Colonic mucosa (tissue), 4 donors: ENCODE measurements at places on chromosomes 2 and 18. TPM values are rescaled to one million over a fixed set of nuclear protein-coding genes. Genes with fewer than 3 reads are reported as not detected.

DNA sequence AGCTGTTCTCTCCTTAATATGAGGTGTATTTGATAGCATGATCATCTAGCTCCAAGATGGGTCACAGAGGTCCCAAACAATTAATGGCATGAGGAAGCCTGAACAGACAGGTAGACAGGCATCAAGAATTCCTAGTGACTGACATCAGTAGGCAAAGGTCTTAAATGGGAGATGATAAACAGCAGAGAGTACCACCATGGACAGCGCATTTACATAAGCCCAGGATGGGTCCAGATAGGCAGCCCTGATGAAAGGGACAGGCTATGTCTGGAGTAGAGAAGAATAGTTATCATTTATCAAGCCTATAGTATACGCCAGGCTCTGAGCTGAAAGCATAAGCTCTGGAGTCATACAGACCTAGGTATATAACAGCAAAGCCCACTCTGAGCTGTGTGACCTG, 434.7 kb upstream of the SETBP1 start:
- no peak overlapping the region for H3K27ac ChIP-seq
- no peaks in the 10 kb centered on the region for H3K27me3 ChIP-seq
- no peak overlapping the region for H3K4me3 ChIP-seq

DNA sequence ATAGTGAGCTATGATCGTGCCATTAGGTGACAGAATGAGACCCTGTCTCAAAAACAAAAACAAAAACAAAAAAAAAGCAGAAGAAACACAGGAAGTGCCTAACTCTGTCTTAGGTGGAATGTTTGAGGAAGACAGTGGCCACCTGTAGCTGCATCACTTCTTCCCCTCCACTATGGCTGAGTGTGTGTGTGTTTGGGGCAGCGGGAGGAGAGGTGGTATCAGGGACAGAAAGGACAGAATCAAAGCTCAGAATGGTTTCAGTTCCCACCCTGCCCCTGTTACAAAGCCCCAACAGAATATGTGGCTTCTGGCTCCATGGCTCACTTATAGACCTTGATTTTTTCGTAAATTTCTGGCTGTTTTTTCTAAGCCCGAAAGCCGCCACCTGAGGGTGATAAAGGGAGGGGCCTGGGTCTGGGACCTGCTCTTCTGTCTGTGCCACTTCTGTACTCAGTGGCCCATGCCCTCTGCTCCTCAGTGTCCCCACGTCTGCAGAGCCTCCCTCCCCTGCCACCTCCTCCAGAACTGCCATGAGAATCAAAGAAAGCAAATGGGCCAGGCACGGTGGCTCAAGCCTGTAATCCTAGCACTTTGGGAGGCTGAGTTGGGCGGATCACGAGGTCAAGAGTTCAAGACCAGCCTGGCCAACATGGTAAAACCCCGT, 27.4 kb downstream of the SERTAD2 start:
- no peaks in the 10 kb centered on the region for H3K4me1 ChIP-seq
- DNase-seq: no peak
- H3K27ac ChIP-seq: no peak overlapping the region
- no peaks in the 10 kb centered on the region for H3K36me3 ChIP-seq

RAB27B gene
- total RNA-seq: 12.5 TPM

DNA sequence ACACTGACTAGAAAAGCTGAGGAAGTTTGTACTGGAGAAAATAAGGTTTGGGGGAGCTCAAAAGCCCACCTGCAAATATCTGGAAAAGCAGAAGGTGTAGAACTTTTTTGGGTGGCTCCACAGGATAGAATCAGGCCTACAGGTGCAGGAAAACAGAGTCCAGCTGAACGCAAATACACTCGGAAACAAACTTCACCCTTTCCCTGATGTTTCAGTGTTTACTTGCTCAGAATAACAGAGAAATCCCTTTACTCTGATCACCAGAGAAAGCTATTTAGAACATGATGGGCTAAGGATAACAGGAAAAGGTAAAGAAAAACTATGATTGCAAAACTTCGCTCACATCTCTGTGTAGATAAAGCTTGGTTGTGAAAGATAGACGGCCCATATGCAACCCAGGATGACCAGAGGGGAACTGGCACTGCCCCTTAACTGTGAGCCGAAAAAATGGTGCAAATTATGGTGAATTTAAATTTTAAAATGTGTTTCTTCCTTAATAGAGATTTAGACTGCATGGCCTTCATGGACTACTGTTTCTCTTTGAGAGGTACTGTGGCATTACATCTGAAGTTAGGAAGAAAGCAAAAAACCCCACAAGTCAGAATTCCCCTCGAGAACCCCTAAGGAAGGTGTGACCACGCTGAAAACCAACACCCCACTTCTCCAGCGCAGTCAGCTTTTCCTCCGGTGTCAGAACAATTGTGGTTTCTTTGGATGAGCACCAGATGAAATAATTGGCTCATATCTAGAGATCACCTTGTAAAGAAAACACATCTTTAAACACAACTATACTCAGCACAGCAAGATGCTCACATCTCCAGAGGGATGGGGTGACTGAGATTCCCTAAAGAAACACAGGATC, 84.5 kb upstream of the TMEM247 start:
- H3K4me3 ChIP-seq: no peak overlapping the region
- no peaks in the 10 kb centered on the region for H3K36me3 ChIP-seq
- DNase-seq: no peak
- no peaks in the 10 kb centered on the region for H3K27me3 ChIP-seq

AP1S3 gene
- total RNA-seq: 8.8 TPM

WNT10A gene
- 0.61 TPM for total RNA-seq

- no peak for DNase-seq
- H3K4me3 ChIP-seq: no peak overlapping the region
- no peaks in the 10 kb centered on the region for H3K4me1 ChIP-seq
- no peaks in the 10 kb centered on the region for H3K36me3 ChIP-seq
Measured at GRCh38 chr2:60453872-60454271, 99.6 kb downstream of the BCL11A start.

- H3K27me3 ChIP-seq: no peaks in the 10 kb centered on the region
- H3K27ac ChIP-seq: no peak overlapping the region
- peak; percentile 21 for DNase-seq
- no peak overlapping the region for H3K4me3 ChIP-seq
Measured at GRCh38 chr2:45494275-45494977, 116.6 kb downstream of the SRBD1 start.

ZDBF2 gene
- total RNA-seq: 5.8 TPM

GRCh38 chr18:34729740-34730355, 19.8 kb downstream of the DTNA start:
- no peak overlapping the region for H3K27ac ChIP-seq
- no peaks in the 10 kb centered on the region for H3K27me3 ChIP-seq

- no peaks in the 10 kb centered on the region for H3K4me1 ChIP-seq
- no peaks in the 10 kb centered on the region for H3K27me3 ChIP-seq
- no peak overlapping the region for H3K4me3 ChIP-seq
- no peak for DNase-seq
- H3K27ac ChIP-seq: no peak overlapping the region
Measured at GRCh38 chr18:2589345-2590068, 18.1 kb downstream of the NDC80 start.

- no peaks in the 10 kb centered on the region for H3K27me3 ChIP-seq
- H3K36me3 ChIP-seq: no peaks in the 10 kb centered on the region
- H3K4me1 ChIP-seq: peaks cover 6% of the 10 kb centered on the region
- H3K4me3 ChIP-seq: peak overlapping the region; percentile 70
- H3K27ac ChIP-seq: peak overlapping the region; percentile 90
Measured at GRCh38 chr2:53969968-53970723, 647 bp downstream of the PSME4 start.

DOK6 gene
- total RNA-seq: 0.61 TPM

DNA sequence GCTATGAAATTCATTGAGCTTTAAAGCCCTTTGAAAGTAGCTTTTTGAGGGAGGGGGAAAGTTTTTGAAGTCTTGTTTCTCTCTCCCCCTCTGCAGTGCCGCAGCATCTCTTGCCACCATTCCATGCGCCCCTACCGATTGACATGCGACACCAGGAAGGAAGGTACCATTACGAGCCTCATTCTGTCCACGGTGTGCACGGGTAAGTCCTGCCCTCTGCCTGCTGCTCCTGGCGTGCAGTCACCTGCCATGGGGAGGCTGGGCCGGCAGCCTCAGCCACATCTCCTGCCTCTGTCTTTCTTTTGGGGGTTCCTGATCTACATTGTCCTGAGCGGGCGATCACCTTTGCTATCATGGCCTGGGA, 191.6 kb downstream of the GLI2 start:
- H3K36me3 ChIP-seq: no peaks in the 10 kb centered on the region
- H3K4me3 ChIP-seq: no peak overlapping the region

DNA sequence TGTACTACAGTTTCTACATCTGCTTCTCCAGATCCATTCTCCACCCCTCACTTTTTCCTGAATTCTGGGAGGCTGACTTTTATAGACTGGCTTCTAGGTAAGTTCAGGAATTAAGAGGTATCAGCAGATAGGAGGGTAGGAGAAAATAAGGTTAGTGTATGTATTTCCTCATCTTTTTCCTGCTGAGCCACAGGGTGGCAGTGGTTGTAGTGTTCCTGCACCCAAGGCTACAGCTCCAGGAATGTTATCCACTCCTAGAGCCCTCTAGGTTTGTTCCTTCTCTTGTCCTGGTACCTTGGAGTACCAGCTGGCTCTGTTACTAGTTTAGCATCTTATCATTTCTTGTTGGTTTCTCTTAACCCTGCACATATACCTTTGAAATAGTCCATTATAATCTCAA, 40.7 kb upstream of the C2orf66 start:
- no peak overlapping the region for H3K27ac ChIP-seq
- no peaks in the 10 kb centered on the region for H3K36me3 ChIP-seq
- H3K4me3 ChIP-seq: no peak overlapping the region
- no peaks in the 10 kb centered on the region for H3K27me3 ChIP-seq
- peak; percentile 47 for DNase-seq

DNA sequence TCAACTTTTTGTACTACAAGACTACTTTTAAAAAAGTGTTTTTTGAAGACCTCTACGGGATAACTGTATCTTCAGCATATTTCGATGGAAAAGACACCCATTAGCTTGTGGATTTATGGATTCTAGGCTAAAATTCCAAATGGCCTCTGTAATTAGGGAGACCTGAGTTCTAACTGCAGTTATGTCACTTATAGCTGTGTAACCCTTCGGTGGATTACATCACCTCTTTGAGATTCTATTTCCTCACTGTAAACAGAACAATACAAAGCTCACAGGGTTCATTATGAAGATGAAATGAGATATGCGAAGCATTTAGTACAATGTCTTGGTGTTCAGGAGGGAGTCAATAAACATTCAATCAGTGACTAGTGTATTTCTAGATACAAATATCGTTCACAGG, 24.2 kb downstream of the LMAN2L start:
- no peak overlapping the region for H3K27ac ChIP-seq
- no peak overlapping the region for H3K4me3 ChIP-seq
- H3K4me1 ChIP-seq: no peaks in the 10 kb centered on the region
- no peaks in the 10 kb centered on the region for H3K36me3 ChIP-seq
- DNase-seq: no peak

IL36B gene
- total RNA-seq: not detected

GRCh38 chr2:73914667-73915066, 12.0 kb upstream of the DGUOK start:
- no peaks in the 10 kb centered on the region for H3K4me1 ChIP-seq
- no peaks in the 10 kb centered on the region for H3K36me3 ChIP-seq
- no peak overlapping the region for H3K27ac ChIP-seq
- H3K27me3 ChIP-seq: no peaks in the 10 kb centered on the region

GRCh38 chr18:29373000-29373399, 1196.1 kb upstream of the CDH2 start:
- H3K4me3 ChIP-seq: no peak overlapping the region
- H3K36me3 ChIP-seq: no peaks in the 10 kb centered on the region
- no peaks in the 10 kb centered on the region for H3K27me3 ChIP-seq
- H3K4me1 ChIP-seq: no peaks in the 10 kb centered on the region

- H3K36me3 ChIP-seq: peaks cover 30% of the 10 kb centered on the region
- DNase-seq: no peak
- no peak overlapping the region for H3K27ac ChIP-seq
Measured at GRCh38 chr2:200860092-200860795, 4.2 kb downstream of the CLK1 start.

KRTCAP3 gene
- total RNA-seq: 147 TPM

GRCh38 chr2:104574367-104574766, 279.5 kb upstream of the POU3F3 start:
- no peak for DNase-seq
- H3K36me3 ChIP-seq: no peaks in the 10 kb centered on the region
- no peaks in the 10 kb centered on the region for H3K27me3 ChIP-seq
- H3K27ac ChIP-seq: no peak overlapping the region
- no peaks in the 10 kb centered on the region for H3K4me1 ChIP-seq

- no peak for DNase-seq
- no peaks in the 10 kb centered on the region for H3K4me1 ChIP-seq
- no peaks in the 10 kb centered on the region for H3K36me3 ChIP-seq
- H3K27ac ChIP-seq: no peak overlapping the region
- no peak overlapping the region for H3K4me3 ChIP-seq
Measured at GRCh38 chr2:67658820-67659219, 261.7 kb downstream of the ETAA1 start.

DNA sequence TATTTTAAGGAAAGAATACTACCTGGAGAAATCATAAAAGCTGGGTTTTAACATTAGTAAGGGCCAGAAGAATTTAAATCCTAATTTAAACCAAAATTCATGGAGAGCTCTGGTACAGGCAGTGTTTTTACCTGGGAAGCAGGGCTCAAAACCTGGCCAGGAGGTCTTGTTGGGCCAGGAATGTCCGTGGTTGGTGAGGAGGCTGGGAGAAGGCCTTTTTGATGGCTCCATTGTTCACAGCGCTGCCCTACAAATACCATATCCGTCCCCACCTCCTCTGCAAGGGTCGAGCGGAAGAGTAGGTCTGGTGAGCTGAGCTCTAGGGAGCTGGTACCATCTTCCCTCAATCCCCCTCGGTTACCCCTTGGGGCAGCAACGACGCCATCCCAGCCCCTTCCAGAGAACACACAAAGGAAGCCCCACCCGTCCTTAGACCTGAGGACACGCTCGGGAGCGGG, 10.9 kb upstream of the HOXD1 start:
- H3K27me3 ChIP-seq: peaks cover 15% of the 10 kb centered on the region
- peak overlapping the region; percentile 38 for H3K4me3 ChIP-seq
- DNase-seq: no peak
- H3K4me1 ChIP-seq: no peaks in the 10 kb centered on the region
- no peaks in the 10 kb centered on the region for H3K36me3 ChIP-seq
- peak overlapping the region; percentile 72 for H3K27ac ChIP-seq

DNA sequence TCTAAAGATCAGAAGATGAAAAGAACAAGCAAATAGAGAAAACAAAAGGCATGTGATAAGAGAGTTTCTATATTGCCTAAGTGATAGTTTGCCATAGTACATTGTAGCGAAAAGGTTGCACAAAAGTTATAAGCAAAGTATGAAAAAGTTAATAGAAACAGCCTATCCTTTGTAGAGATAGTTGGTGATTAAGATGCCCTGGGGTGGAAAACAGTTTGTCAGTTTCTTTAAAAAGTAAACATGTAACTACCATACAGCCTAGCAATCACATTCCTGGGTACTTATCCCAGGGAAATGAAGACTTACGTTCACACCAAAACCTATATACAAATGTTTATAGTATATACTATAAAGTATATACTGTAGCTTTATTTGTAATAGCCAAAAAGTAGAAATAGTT, 16.9 kb upstream of the DAPL1 start:
- no peaks in the 10 kb centered on the region for H3K36me3 ChIP-seq
- no peaks in the 10 kb centered on the region for H3K4me1 ChIP-seq
- no peak overlapping the region for H3K4me3 ChIP-seq
- H3K27ac ChIP-seq: no peak overlapping the region

DNAH7 gene
- total RNA-seq: 2.0 TPM

AQP4 gene
- total RNA-seq: 0.16 TPM

GRCh38 chr2:188293601-188294351, 2.1 kb downstream of the GULP1 start:
- peak; percentile 83 for DNase-seq
- no peaks in the 10 kb centered on the region for H3K27me3 ChIP-seq
- H3K27ac ChIP-seq: peak overlapping the region; percentile 73
- no peaks in the 10 kb centered on the region for H3K4me1 ChIP-seq

- no peaks in the 10 kb centered on the region for H3K4me1 ChIP-seq
- H3K4me3 ChIP-seq: no peak overlapping the region
- no peaks in the 10 kb centered on the region for H3K36me3 ChIP-seq
- no peaks in the 10 kb centered on the region for H3K27me3 ChIP-seq
- no peak overlapping the region for H3K27ac ChIP-seq
Measured at GRCh38 chr2:46029332-46029811, 267.8 kb upstream of the EPAS1 start.
